ENCODE measurements at places on chromosomes 4 and X.

- DNase-seq, result no peak
These were observed 104.8 kb upstream of the CASK start for GRCh38 chrX:42028109-42028508.

GRCh38 chrX:145840531-145840930 lies 22.9 kb downstream of the SLITRK2 start:
- no peak for DNase-seq

- no peak for DNase-seq
These were observed 46.1 kb downstream of the SLIT2 start for GRCh38 chr4:20297783-20298182.

- DNase-seq, result no peak
These were observed 167.5 kb upstream of the SLC7A11 start for GRCh38 chr4:138409670-138410069.

GRCh38 chrX:20527558-20528011 lies 260.9 kb upstream of the RPS6KA3 start:
- no peak for DNase-seq

DNA sequence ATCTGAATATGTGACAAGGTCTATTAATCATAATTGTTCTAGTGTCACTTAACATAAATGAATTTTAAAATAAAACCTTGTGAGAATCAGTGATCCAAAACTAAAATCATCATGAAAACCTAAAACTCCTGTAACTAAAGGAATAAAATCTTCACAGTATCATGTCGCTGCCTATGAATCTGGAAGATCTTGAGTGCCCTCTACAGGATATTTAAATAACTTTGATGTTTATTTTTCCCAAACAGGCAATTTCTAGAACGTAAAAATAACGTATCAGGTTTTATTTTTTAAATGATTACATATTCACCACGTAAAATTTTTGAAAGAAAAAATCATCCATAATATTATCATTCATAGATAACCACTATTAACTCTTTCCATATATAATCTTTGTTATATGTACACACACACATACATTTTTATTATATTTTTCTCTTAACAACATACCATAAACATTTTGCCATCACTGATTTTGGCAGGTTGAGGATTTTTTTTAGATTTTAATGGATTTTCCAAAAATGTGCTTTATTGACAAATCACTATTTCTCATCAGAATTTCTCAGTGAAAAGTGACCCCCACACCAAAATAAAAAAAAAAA lies 79.6 kb downstream of the COMMD8 start:
- DNase-seq, result no peak

GRCh38 chr4:32169841-32170240 lies 1449.7 kb downstream of the PCDH7 start:
- DNase-seq, result no peak

DNA sequence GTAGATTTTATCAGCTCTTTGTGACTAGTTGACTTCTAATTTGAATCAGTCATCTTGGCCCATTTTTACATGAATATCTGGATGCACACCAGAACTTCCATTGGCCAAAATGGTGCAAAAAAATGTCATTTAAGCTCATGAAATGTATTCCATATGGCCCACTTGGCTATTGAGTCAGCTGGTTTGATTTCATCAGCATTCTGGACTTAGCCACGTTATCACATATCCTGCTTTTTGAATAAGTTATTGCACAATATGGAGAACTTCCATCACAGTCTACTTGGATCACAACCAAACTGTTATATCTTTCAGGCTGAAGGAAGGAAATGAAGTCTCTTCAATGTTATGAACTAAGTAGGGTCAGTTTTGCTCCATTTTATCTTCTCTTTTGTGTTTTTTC lies 640.6 kb downstream of the PCDH7 start:
- no peak for DNase-seq

GRCh38 chr4:2637956-2638552 lies 101.6 kb downstream of the FAM193A start:
- no peak for DNase-seq

GRCh38 chrX:104351173-104351769 lies 96.5 kb upstream of the ESX1 start:
- no peak for DNase-seq

GRCh38 chr4:116469582-116469981 lies 615.8 kb downstream of the TRAM1L1 start:
- DNase-seq, result no peak

GRCh38 chrX:17592117-17592516 lies 145.2 kb upstream of the SCML1 start:
- DNase-seq, result no peak

- DNase-seq, result peak; percentile 89
These were observed 8.6 kb downstream of the NOP14 start for GRCh38 chr4:2954358-2955185.

DNA sequence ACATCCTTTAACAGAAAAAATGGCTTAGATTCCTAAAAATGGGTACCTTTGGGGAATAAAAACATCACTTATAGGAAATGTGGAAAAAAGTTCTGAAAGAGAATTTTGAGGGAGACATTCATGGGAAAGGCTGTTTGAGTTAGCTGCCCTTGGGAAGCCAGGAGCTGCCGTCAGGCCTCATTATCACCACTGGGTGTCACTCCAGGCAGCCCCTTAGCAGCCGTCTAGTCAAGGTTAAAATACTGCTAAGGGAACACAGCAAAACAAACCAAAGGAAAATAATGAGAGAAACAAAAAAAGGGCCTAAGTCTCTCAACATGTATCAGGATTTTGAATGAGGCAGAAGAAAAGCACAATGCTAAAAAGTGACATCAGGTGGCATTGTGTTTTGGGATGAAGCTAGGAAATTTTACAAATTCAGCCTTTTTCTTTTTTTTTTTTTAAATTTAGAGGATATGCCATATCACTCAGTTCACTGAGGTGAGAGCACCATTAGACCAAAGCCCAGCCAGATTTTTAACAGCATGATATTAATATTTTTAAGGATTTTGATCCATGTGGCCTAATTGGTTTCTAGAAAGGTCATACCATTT lies 235.3 kb downstream of the GPAT3 start:
- DNase-seq, result peak; percentile 87

DNA sequence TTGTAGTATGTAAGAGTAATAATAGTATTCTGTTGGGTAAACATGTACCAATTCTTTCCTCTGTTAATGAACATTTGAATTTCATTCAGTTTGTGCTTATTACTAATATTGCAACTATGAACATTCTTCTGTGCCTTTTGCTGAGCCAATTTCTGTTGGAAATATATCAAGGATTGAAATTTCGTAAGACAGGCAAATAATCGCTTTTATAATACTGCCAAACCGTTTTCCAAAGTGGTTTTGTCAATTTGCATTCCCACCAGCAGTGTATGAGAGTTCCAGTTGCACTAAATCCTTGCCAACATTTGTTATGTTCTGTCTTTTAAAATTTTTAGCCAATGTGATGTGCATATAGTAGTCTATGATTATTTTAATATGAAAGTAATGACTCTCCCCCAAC lies 38.6 kb downstream of the MAGEB17 start:
- no peak for DNase-seq

DNA sequence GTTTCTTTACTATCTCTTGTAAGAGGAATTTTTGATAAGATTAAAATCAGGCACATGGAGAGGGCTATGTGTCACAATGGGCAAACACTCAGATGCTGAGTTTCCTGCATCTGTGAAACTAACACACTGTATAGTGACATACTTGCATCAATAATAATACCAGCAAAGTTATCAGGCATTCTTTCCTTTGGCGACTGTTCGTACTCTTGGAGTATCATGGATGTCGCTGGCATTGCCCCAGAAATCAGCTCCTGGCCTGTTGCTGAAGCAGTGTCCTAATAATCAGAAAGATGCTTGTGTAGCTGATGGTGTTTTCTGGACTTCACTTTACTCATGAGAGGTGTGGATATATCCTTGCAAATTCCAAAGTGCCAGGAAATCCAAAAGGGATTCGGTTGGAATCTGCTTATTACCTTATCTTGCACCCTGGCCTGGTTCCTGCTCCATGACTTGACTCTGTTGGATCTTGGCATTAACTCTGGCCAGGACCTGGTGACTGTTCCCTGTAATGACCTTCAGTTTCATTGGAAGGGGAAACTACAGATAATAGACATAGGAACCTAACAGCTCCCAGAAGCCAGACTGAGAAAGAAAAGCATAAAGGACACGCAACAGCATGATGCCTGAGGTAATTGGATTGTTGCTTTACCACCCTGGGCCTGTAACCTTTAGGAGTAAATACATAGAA lies 762.5 kb upstream of the GRIA3 start:
- no peak for DNase-seq

GRCh38 chr4:83456184-83456501 lies 285 bp downstream of the MRPS18C start:
- no peak for DNase-seq

DNA sequence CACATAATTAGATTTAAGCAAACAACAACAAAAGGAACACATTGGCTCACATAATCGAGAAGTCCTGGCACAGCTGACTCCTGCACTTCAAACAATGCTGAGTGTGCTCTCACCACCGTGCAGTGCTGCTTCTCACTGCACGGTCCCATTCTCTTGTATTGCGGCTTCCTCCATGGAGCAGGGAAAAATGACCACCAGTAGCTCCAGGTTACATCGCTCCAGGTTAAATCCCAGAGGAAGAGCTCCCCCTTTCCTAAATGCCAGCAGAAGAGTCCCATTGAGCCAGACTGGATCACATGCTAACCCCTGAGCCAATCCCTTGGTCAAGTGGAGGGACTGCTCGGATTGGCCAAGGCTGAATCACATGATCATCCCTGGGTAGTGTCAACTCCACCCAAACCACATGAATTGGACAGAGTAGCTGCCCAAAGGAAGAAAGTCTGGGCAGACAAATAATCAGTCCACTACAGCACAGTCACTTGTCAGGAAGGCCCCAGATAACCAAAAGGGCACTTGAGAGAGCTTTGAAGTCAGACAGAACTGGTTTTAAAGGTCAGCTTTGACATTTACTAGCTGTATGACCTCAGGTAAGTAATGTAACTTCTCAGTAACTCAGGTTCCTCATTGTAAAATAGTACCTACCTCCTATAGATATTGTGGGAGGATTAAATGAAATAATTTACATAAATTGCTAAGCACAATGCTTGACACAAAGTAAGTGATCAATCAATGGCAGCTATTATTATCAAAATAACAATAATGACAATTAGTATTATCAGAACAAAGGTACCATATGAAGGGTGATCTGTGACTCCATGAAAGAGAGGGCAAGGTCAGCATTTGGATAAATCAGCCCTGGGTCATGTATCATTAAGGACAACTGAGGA lies 14.3 kb downstream of the TEC start:
- no peak for DNase-seq

- DNase-seq, result no peak
These were observed 41.0 kb upstream of the SCD5 start for GRCh38 chr4:82839624-82840023.

DNA sequence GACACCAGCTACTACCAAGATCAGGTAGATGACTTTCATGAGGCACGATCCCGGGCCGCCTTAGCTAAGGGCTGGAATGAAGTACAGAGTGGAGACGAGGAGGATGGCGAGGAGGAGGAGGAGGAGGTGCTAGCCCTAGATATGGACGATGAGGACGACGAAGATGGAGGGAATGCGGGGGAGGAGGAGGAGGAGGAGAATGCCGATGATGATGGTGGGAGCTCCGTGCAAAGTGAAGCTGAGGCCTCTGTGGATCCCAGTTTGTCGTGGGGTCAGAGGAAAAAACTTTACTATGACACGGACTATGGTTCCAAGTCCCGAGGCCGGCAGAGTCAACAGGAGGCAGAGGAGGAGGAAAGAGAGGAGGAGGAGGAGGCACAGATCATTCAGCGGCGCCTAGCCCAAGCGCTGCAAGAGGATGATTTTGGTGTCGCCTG lies 481 bp downstream of the UTP3 start:
- DNase-seq, result peak; percentile 57

DNA sequence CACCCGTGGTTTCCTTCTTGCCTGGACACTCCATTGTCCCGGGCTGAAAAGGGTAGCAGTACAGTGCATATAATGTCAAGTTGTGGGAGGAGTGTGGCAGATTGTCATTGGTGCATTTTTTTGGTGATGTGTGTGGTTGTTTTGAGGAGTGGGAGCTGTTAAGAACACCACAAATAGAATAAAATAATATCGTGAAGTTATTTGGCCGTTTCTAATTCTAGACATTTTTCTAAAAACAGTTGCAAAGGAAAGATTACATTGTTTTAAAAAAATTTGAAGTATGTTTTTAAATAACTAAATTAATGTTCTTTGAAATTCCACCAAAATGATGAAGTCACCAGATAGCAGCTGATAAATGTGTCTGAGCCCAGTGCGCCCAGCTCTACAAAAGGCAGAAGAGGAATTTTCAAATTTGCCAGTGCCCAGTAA lies 1.3 kb downstream of the PKD2 start:
- no peak for DNase-seq

GRCh38 chr4:18442957-18443356 lies 421.4 kb upstream of the LCORL start:
- DNase-seq, result no peak

GRCh38 chr4:15106399-15106798 lies 104.1 kb downstream of the CPEB2 start:
- DNase-seq, result no peak

DNA sequence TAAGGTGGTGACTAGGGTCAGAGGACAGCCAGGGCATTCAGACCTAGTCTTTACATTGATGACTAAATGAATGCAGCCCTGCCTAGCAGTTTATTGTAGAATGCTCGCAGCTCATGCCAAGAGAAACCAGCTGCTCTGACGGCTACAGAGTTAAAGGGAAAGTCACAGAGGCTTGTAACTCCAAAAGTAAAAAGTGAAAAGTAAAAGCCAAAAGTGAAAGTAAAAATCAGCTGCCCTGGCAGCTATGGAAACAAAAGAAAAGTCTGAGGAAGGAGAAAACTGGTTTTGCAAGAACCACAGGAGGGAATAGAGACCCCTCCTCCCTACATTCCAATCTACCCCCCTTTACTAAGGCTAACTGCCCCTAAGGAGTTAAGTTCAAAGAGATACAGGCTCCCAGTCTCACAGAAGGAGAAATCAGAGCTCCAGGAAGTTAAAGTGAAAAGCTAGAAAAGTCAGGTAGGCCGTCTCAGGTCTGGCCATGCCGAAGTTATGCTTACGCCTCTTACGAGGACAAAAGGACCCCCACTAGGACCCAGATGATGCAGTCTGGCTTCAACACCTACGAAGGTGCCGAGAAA lies 6.0 kb downstream of the GAGE10 start:
- DNase-seq, result peak; percentile 63

GRCh38 chrX:54043056-54043455 lies 1.2 kb downstream of the PHF8 start:
- no peak for DNase-seq

DNA sequence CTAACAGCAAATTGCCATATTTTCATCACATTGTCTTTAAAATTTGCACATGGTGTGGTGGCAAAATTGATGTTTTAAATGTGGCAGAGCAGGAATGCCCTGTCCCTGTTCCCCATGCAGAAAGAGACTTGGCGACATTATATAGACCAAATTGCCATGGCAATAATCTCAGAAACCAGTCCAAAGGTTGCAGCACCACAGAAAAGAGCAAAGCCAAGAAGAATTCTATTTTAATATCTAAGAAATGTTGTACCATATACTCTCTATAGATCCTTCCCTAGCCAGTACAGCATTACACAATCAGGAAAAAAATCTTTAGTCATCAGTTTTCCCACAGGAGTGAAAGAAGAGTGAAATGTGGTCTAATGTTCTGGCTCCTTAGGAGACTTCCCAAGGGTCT lies 80.0 kb downstream of the UGT2B28 start:
- DNase-seq, result no peak

GRCh38 chrX:68725756-68726365 lies 78.4 kb downstream of the STARD8 start:
- no peak for DNase-seq
